ENCODE measurements at places on chromosomes 1 and 21. TPM values are rescaled to one million over a fixed set of nuclear protein-coding genes. Genes with fewer than 3 reads are reported as not detected.
A peak's percentile ranks its signal among the peaks of the same experiment; 100 is the strongest.

The AK5 gene
- 54.7 TPM for total RNA-seq

The GBP7 gene
- total RNA-seq, result not detected

The UMODL1 gene
- not detected for total RNA-seq

DNA sequence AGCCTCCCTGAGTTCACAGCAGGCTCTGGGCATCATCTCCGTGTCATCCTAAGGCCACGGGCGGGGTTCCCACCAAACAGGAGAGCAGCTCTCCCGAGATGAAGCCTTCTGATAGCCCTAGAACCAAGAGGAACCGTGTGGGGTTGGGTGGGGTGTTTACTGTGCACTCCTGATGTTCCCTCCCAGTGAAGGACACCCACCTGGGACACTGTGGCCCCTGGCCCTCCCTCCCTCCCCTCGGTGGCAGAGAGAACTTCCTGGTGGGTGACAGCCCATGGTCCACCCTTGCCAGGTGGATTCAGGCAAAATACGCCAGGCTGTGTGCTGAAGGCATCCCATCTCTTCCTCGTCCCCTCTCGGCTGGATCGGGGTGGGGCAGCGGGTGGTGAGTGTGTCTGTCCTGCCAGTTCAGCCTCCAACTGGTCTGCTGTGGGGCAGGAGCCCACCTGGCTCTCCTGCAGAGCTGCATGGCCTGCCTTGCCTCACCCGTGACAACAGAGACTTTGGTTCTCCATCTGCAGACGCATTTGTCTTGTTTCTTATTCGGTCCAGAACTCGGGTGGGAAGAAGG lies 15.6 kb upstream of the C1orf174 start:
- no peak for DNase-seq
- no peak overlapping the region for H3K4me3 ChIP-seq
- peaks cover 7% of the 10 kb centered on the region for H3K27me3 ChIP-seq
- H3K27ac ChIP-seq, result no peak overlapping the region

GRCh38 chr1:64928325-64928724 lies 38.0 kb downstream of the JAK1 start:
- H3K27me3 ChIP-seq, result no peaks in the 10 kb centered on the region
- peaks cover 2% of the 10 kb centered on the region for H3K4me1 ChIP-seq
- no peak overlapping the region for H3K27ac ChIP-seq

DNA sequence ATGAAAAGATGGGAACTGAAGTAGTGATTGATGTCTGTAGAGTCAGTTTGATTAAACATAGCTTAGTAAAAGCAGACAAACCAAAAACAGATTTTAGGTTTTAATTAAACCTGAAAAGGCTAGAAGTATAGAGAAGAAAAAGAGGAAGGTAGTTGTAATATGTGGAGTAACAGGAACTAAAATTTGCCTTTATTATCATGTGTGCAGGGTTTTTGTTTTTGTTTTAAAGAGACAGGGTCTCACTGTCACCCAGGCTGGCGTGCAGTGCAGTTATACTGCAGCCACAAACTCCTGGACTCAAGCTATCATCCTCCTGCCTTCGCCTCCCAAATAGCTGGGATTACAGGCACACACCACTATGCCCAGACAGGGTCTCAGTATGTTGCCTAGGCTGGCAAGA lies 6.0 kb downstream of the TOR1AIP1 start:
- H3K27me3 ChIP-seq, result no peaks in the 10 kb centered on the region
- H3K27ac ChIP-seq, result no peak overlapping the region
- peaks cover 21% of the 10 kb centered on the region for H3K36me3 ChIP-seq
- no peaks in the 10 kb centered on the region for H3K4me1 ChIP-seq

GRCh38 chr1:196970182-196970581 lies 7.2 kb upstream of the CFHR5 start:
- no peaks in the 10 kb centered on the region for H3K4me1 ChIP-seq
- no peak for DNase-seq
- H3K4me3 ChIP-seq, result no peak overlapping the region
- no peaks in the 10 kb centered on the region for H3K27me3 ChIP-seq
- H3K36me3 ChIP-seq, result no peaks in the 10 kb centered on the region

- H3K36me3 ChIP-seq, result no peaks in the 10 kb centered on the region
- H3K27ac ChIP-seq, result no peak overlapping the region
- no peak overlapping the region for H3K4me3 ChIP-seq
- no peaks in the 10 kb centered on the region for H3K4me1 ChIP-seq
- no peaks in the 10 kb centered on the region for H3K27me3 ChIP-seq
- no peak for DNase-seq
Observed at GRCh38 chr1:118190561-118190960, 5.5 kb upstream of the SPAG17 start.

DNA sequence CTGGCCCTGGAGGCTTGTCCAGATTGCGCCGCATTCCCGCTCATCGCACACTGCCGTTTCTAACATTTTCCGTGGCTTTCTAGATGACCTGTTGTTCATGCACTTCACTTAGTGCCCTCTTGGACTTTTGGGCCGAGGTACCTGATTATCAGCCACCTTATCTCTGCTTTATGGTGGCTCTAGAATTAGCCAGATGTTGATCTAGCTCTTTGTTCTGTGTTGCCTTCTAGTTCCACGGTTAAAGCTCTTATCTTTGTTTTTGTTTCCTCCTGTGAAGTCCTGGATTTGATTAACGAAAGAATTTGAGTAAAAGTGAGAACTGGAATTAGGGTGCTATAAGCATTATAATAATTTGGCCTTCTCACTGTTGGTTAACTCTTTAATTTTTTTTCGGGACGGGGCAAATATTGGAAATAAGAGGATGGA lies 945 bp downstream of the RNPEP start:
- H3K27me3 ChIP-seq, result no peaks in the 10 kb centered on the region
- H3K27ac ChIP-seq, result peak overlapping the region; percentile 88
- peaks cover 2% of the 10 kb centered on the region for H3K4me1 ChIP-seq
- DNase-seq, result no peak

DNA sequence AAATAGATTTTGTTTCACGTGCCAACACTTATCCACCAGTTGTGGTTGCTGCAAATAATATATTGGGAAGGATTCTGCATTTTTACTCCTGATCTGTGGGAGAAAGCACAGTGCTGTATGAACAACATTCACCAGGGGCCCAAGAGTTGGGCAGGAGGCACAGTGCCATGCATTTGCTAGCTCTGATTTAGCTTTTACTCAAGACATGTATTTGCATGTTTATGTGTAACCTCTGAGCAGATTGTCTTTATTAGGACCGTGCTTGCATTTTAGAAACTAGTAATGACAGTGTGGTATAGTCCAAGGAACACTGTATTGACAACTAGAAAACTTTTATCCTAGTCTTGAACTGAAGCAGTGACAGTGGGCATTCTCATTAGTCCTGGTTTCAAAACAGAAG lies 133.9 kb upstream of the B3GALT2 start:
- no peak overlapping the region for H3K4me3 ChIP-seq
- H3K36me3 ChIP-seq, result no peaks in the 10 kb centered on the region
- DNase-seq, result no peak
- H3K27me3 ChIP-seq, result no peaks in the 10 kb centered on the region
- peaks cover 6% of the 10 kb centered on the region for H3K4me1 ChIP-seq

- no peak overlapping the region for H3K27ac ChIP-seq
- H3K36me3 ChIP-seq, result no peaks in the 10 kb centered on the region
- DNase-seq, result no peak
- H3K27me3 ChIP-seq, result peaks cover 75% of the 10 kb centered on the region
- no peak overlapping the region for H3K4me3 ChIP-seq
- no peaks in the 10 kb centered on the region for H3K4me1 ChIP-seq
Observed at GRCh38 chr1:54979327-54979891, 1.0 kb upstream of the TMEM61 start.

DNA sequence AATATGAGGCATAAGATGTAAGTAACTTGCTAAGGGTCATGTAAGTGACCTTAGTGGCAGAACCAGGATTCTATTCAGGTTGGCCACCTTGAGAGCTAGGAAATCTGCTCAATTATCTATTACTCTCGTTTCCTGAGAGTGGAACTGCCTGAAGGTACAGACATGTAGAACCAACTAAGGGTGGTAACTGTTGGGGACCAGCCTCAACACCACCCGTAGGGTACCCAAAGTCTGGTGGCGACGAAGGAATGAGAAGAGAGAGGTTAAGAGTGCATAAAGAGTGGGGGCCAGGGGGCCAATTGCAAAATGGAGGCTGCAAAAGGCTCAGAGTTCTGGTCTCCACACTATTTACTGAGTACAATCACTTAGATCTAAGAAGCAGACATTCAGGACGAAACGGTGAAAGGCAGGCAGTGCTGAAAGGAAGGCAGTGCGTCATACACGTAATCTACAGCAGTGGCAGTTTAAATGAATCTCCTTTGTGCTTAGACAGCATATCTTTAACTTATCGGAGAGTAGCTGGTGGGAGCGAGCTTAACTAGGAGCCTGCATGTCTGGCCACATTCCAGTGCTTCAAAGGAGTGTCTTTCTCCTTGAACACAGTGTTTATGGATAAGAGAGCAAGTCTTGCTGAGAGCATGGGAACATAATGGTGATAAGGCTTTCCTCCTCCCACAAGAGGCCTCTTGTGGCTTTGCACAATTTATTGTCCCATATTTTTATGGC lies 25.0 kb downstream of the SRSF4 start:
- H3K4me1 ChIP-seq, result no peaks in the 10 kb centered on the region
- H3K4me3 ChIP-seq, result no peak overlapping the region
- no peaks in the 10 kb centered on the region for H3K27me3 ChIP-seq
- DNase-seq, result peak; percentile 49

GRCh38 chr1:172323686-172324085 lies 96.8 kb upstream of the C1orf105 start:
- no peak overlapping the region for H3K27ac ChIP-seq
- H3K27me3 ChIP-seq, result no peaks in the 10 kb centered on the region
- H3K4me3 ChIP-seq, result no peak overlapping the region
- H3K36me3 ChIP-seq, result no peaks in the 10 kb centered on the region
- DNase-seq, result no peak
- peaks cover 21% of the 10 kb centered on the region for H3K4me1 ChIP-seq

DNA sequence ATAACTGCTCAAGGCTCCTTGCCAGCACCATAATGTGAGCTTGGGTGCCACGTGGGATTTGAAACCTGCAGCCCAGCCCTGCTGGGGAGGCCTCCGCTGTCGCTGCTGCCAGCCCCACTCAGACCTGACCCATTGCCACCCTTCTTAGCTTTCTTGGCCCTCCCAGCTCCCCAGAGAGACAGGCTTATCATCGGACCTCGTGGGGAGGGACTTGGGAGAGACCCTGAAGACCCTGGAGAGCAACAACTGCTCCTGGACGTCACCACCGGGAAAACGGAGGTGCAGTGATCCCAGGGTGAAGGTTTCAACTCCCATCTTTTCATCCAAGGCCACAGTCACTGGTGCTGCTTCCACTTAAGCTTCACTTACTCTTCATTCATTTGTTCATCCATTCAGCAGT lies 596.1 kb downstream of the PTPRU start:
- no peaks in the 10 kb centered on the region for H3K36me3 ChIP-seq
- no peak overlapping the region for H3K27ac ChIP-seq
- no peak for DNase-seq
- no peaks in the 10 kb centered on the region for H3K4me1 ChIP-seq

DNA sequence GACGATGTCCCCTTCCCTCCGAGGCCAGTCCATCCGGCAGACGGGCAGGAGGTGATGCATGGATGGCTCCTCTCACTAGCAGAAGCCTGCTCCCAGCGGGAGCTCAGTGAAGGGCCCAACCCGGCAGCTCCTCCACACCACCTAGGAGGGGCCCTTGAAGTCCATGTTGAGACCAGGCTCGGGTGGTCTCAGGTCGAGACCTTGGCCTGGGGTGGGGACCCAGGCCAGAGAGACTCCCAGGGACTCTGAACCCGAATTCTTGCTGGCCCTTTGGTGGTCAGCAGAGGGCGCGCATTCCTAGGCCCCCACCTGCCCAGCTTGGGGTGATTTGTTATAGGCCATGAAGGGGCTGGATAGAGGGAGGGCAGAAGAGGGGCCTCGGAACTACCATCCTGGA lies 642 bp upstream of the NT5C1A start:
- DNase-seq, result no peak
- no peaks in the 10 kb centered on the region for H3K36me3 ChIP-seq
- peaks cover 76% of the 10 kb centered on the region for H3K27me3 ChIP-seq
- no peaks in the 10 kb centered on the region for H3K4me1 ChIP-seq

Data from IMR-90 (cell line).